ENCODE measurements at places on chromosomes 12 and 14.

DNA sequence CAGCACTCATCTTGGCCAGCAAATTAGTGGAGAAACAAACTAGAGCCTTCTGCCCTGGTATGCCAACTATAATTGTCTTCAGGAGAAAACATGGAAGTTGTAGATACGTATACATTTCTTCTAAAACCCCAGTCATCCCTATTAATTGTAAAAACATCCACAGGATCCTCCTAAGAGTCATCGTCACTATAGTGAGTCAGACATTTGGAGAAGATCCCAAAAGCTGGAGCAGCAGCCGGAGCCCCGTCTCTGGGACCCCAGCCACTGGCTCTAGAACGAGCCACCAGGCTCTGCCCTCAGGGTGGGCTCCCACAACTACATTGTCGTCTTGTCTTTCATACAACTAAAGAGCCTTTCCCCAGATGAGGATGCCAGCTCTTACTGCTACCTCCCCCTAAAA, 15.5 kb downstream of the PRKAB1 start:
- no peak for DNase-seq

DNA sequence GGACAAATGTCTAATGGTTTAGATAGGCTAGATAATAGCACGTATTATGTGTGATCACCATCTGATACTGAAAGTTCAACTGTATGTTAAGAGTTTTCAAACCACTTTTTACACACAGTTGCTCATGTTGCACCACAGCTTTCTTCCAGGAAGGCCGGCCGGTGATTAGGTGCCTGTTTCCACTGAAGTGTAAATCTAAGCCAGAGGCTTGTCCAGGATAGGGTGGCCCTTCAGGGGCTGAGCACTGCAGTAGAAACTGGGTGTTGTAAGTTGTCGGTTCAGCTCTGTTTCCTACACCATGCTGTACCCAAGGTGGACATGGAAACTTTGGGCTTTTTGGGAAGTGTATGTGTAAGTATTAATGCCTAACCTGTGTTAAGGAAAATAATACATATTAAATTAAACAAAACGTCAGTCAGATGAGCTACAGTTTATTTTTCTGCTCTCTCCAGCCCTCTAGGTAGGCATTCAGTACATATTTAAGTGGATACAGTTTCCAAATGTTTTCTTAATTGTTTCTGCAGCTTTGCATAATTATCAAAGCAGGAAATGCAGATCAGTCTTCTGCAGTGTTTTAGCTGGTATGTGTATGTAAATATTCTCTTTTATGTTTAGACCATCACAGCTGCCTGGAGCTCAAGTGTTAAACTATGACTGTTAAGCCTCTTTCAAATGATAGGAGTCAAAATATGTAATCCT, 30.9 kb downstream of the TDP1 start:
- DNase-seq, result no peak

DNA sequence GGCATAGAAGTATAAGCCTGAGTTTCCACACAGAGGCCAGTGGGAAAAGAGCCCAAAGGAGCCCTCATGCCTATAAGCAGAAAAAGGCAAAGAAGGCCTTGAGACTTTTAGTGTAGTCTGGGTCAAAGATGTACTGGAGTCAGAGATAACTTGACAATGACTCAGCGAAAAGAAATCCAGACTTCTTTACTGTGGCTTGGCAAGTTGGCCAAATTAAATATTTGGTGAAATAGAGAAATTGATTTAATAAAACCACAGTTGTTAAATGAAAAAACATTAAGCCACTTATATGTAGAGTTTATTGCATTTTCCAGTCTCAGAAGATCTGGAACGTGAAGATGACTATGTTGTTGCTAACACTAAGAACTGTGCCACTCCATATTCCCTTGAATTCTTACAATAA, 105.1 kb downstream of the TMTC3 start:
- DNase-seq, result no peak

DNA sequence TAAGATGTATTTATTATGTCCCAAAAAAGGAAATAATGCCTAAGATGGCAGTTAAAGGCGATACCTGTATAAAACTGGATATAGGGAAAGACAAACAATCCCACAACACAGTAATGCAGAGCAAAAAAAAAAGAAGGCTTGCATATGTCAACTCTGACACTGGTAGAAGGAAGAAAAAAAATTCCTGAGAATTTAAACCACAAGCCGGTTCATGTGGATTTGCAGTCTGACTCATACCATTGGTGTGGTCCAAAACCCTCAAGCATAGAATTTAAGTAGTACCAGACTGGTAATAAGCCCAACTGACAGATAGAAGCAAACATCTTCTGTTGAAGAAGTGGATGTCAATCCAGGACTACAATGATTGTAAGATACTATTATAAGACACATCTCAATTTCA, 7.2 kb downstream of the DNAI7 start:
- DNase-seq, result no peak

DNA sequence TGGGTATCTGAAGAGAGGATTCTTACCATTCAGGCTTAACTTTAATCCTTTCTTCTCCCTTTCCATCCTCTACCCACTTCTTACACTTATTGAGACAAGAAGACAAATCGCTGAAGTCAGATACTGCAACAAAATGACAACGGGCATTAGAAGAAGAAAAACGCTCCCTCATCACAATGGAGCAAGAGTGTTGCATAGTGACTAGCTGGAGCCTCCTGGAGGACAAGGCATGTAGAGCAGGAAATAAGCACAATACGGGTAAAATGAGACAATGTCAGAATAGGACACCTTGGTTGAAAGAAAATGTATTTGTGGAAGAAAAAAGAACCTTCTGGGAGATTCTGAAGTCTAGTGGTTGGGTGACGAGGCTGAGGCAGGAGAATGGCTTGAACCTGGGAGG, 501.0 kb downstream of the RERGL start:
- no peak for DNase-seq

- DNase-seq, result no peak
Measured at GRCh38 chr12:53187145-53187899, 6.6 kb upstream of the CSAD start.

GRCh38 chr14:100271247-100271939, 32.4 kb downstream of the YY1 start:
- no peak for DNase-seq

DNA sequence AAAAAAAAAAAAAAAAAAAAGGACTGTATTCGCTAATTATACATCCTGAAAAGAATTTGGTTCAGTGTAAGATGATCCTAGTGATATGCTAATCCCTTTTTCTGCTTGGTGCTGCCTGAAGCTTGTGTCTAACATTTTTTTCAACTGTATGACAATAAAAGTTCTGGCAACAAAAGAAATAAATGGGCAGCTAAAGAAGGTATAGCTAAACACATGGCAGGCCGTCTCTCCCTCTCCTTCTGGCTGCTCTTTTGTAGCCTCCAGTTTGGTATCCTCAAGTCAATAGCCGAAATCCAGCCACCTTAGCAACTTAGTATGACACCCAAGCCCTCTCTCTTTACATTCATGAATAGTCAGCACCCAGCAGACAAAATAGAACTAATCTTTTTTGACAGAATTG, 198.3 kb upstream of the OTX2 start:
- DNase-seq, result no peak

- peak; percentile 38 for DNase-seq
Measured at GRCh38 chr12:57765003-57765697, 1.7 kb downstream of the CYP27B1 start.

DNA sequence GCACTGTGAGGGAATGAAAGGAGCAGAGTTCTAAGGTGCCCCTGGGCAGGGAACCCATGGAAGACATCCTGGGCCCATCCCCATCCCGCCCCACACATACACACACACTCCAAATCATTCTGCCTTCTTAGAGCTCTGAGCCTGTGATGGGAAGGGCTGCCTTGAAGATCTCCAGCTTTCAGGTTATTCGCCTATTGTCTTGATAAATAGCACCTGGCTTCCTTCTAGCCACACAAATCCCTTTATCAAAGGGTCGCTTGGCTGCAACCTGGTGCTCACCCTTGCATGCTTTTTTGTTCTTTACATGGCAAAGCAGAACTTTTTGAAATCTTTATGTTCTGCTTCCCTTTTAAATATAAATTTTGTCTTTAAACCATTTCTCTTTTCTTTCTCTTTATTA, 112.2 kb upstream of the TMTC1 start:
- no peak for DNase-seq

- no peak for DNase-seq
Measured at GRCh38 chr14:23143911-23144310, 24.9 kb upstream of the CEBPE start.

GRCh38 chr12:8594072-8594471, 18.6 kb downstream of the AICDA start:
- no peak for DNase-seq

- DNase-seq, result peak; percentile 11
Measured at GRCh38 chr12:112178796-112179195, 53.4 kb downstream of the TRAFD1 start.

GRCh38 chr14:63928744-63929174, 76.0 kb downstream of the SYNE2 start:
- no peak for DNase-seq

DNA sequence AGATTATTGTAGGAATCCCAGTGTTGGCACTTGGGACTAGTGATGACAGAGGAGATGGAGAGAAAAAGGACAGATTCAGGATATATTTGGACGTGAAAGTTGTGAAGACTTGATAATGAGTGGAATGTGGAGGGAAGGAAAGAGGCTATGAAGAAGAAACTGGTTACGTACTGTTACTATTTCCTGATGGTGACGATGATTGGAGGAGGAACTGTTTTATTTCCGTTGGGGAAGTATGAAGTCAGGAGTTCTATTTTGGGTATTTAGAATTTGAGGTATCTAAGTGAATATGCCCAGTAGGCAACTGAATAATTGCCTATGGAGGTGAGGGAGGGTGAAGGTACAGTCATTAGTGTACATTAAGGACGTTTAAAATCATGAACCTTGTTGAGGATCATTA, 207.2 kb downstream of the TMTC2 start:
- DNase-seq, result no peak

- no peak for DNase-seq
Measured at GRCh38 chr14:99597911-99598600, 6.0 kb downstream of the CCDC85C start.

GRCh38 chr14:53217316-53217994, 64.3 kb upstream of the DDHD1 start:
- DNase-seq, result peak; percentile 75

GRCh38 chr12:92899386-92900001, 29.6 kb downstream of the EEA1 start:
- peak; percentile 86 for DNase-seq

DNA sequence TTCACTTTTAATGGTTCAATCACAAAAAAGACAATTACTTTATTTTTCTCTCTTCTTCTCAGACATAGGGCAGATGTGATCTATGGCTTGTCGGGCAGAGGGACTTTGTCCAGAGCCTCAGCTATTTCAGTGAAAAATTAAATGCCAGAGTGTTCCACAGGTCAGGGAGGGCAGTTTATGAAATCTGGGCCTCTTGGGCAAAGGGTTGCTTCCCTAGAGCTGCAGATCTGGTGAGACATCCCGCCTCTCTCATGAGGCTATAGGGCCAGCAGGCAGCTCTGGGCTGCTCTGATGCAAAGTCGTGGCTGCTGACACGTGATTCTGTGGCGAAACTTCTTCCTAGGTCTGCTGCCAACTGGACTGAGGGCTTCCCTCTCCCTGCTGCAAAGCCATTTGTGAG, 6.0 kb downstream of the CLMN start:
- peak; percentile 73 for DNase-seq

DNA sequence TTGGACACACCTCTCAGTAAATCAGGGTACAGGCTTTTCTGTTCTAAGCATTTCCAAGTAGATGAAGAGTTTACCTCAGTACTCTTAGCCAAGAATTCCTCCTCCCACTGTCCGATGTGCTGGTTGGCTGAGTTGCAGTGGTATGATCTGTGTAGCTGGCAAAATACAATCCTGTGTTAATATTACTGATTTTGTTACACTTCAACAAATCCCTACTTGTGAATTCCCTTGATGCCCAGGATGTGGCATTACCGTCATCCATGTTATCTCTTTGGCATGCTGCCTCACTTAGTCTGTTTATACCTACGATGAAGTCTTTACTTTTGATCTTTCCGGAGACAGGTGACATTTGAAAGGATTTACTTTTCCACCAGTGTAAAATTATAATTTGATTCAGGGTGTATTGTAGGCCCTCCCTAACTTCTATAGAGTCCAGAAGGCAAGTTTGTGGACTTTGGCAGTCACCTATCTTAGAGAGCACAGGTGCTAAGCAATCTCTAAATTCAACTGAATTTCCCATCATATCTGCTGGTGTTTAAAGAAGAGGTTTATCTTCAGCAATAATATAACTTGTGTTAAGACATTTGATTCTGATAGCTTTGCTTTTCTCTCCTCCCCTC, 10.1 kb downstream of the CCDC196 start:
- no peak for DNase-seq

- no peak for DNase-seq
Measured at GRCh38 chr12:21234395-21234794, 100.3 kb downstream of the SLCO1A2 start.

GRCh38 chr14:100056964-100057795, 8.0 kb upstream of the EVL start:
- DNase-seq, result no peak
